CD4-positive, alpha-beta T cell treated with Interleukin-4 for 4 hours (primary cell): ENCODE measurements at places on chromosomes 5 and 9.

DNA sequence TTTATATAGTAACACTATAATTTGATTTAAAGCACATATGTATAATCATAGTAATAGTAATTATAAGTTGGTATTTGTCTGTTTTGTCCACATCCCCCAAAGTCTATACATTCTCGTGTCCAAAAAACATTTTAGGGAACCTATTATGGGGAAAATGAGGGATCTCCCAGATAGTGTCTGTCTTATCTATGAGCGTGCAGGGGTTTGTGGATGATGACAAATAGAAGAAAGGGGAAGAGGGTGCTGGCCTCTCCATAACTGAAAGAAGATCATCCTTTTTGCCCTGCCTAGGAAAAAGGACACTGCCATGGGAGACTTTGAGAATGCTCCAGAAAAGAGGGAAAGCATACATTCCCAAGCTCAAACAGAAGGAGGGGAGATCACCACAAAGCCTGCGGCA lies 45.3 kb downstream of the C5orf22 start:
- no peak for DNase-seq

DNA sequence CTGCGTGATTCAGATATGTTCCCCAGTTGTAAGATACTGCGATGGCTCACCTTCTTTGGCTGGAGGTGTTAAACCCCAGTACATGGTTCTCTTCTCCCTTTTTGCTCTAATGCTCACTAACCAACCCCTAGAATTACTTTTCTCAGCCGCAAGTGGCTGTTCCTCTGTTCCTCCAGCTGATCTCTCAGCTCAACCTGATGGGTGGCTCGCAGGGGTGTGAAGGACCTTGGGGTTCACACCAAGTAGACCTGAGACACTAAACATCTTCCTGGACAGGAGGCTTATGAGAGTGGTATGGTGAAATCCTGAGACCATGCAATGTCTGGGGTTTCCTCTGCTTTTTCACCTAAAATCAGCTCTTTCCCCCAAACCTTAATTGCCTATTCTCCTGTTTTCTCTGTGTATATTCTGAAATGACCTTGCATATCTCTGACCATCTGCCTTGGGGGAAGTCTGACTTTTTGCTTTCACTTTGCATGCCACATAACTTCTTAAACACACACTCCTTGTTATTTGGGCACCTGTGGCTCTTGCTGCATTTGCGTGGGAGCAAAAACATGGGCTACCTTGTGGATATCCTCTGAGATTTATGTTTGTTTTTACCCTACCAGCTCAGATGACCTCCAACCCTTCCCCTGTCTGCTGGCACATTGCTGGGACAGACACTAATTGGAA lies 15.9 kb upstream of the IFNA14 start:
- DNase-seq = no peak

- DNase-seq = no peak
These were observed 304.6 kb downstream of the ACTL7B start for GRCh38 chr9:108551030-108551841.

GRCh38 chr5:5363045-5363444 lies 59.4 kb upstream of the ICE1 start:
- no peak for DNase-seq

GRCh38 chr5:60522292-60522905 lies 177.6 kb downstream of the DEPDC1B start:
- no peak for DNase-seq

DNA sequence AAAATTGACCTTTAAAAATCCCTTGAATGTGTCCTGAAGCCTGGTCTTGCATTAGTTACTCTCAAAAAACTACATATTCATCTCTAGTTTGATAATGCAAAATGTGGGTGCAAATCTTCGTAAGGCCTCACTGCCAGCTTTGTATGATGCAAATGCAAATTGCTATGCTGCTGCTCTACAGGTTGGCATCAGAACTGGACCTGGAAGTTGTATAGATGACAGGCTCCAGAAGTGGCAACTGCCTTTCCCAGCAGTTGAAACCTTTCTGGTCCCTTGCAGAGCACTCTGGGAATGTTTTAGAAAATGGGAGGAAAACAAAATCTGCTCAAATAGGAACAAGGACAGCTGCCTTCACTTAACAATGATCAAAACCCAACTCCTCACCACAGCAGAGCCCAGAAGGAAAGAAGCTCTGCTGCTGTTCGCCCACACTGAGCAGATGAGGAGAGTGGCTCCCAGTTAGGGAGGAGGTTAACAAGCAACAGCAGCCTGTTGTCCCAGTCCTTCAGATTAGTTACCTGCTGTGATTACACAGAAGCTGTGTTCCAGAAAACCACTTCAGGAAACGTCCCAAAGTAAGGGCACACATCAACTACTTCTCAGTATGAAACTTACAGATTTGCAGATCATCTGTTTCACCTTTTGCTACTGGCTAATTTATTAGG lies 93.5 kb downstream of the PLPP1 start:
- no peak for DNase-seq

DNA sequence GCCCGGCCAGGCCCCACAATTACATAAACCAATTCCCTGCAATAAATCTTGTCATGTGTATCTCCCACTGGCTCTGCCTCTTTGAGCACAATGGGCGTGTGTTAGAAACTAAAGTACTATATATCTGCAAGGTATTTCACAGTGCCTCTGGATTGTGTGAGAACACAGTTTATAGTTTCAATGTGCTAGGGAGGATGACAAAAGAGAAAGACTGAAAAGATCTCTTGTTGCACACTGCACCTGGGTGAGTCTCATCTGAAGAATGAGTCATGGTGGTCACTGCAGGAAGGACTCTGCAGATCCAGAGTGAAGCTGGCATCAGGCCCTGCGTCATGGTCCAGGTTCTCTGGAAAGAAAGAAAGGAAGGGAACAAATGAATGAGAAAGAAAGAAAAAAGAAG lies 20.7 kb upstream of the CTSV start:
- no peak for DNase-seq

DNA sequence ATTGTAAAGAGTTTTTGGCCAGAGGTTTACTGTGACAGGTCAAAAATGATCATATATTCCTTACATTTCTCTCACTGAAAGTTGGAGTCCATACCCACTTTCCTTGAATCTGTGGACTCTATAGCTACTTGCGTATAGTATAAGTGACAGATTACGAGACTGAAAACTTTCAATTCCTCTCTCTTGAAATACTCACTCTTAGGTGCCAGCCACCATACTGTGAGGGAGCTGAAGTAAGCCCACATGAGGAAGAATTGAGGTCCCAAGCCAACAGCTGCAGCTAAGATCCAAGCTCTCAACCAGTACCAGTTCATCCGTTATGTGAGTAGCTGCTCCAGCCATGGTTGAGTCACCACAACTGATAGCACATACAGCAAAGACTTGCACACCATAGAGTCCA lies 128.1 kb upstream of the FAM174A start:
- no peak for DNase-seq

DNA sequence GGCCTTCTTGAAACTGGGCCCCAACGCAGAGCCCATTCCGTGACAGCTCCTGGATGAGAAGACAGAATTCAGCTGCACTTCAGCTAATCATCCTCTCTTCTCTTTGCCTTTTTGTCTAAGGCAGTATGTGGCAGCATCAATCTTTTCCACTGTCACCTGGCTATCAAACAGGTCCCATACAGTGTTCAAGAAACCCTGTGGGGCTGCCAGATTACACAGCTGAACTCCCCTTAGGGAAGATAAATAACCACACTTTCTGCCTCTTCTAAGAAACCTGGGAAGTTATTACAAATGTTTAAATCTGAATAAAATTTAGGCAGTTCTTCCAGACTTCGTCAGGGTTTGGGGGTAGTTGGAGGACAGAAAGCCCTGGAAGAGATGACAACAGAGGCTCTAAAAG lies 61.0 kb downstream of the SPEF2 start:
- DNase-seq = no peak

GRCh38 chr9:137270929-137271695 lies 6.4 kb upstream of the TOR4A start:
- no peak for DNase-seq

DNA sequence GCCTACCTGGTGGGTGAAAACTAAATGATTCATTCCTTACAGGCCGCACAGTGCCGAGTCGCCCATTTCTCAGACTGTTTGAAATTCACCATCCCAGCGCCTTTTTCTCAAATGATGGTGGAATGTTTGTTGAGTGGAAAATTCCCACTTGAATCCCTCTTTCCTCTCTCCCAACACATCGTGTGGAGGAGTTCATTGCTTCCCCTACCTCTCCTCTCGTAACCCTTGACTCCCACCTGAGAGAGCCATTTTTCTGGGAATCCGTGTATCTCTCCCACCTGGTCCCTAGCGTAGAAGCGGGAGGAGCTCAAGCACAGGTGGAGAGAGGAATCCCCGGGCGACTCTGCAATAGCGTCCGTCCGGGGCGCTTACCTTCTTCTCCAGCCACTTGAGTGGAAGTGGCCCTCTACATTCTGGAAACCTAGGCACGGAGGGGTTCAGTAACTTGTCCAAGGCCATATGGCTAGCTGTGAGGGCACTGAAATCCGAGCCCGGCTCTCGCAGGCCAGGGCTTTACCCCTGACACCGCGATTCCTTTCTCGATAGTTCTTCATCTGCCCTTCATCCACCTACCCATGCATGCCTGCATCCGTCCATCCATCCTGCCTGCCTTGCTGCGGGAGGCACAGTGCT lies 683 bp downstream of the OSMR start:
- DNase-seq = no peak

DNA sequence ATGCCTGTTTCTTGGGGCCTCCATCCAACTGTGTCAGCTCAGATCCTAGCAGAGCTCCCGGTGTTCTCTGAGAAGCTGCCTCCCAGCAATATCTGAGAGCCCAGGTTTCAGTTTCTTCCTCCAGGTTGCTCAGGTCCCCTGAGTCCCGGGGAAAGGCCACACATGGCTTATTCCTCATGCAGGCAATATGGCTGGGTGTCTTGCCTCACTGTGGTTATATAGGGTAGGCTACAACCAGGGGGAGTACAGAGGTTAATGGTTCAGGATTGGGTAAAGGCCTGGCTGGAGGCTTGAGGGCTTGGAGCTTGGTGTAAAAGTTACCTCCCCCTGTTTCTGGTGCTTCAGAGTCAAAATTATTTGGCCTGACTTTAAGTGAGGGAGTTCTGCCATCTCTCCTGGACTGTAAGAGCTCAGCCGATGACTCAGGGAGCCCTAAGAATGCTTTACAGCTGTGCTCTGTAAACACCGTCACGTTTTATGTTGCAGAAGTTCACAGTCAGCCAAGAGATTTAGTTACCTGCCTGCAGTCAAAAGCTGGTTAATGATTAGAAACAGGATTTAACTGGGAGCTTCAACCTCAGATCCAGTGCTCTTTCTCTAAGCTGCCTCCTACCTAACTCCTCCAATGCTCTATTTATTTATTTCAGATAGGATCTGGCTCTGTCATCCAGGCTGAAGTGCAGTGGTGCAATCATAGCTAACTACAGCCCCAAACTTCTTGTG lies 24.3 kb upstream of the UBAP2 start:
- DNase-seq = no peak

DNA sequence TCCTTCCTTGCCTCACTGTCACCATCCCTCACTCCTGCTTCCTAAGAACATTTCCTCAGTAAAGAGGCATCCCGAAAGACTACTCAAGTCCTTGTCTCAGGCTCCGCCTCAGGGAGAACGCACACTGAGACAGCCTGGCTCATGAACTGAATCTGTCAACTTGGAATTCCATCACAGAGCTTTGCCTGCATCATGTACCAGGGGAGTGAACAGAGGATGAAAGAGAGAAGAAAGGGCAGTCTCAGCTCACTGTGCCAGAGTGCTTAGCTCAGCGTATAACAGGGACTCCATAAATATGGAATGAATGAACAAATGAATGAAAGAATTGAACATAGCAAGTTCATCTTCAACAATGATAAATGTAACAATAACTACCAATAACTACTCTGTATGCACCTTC lies 68.7 kb upstream of the SLC1A3 start:
- no peak for DNase-seq

DNA sequence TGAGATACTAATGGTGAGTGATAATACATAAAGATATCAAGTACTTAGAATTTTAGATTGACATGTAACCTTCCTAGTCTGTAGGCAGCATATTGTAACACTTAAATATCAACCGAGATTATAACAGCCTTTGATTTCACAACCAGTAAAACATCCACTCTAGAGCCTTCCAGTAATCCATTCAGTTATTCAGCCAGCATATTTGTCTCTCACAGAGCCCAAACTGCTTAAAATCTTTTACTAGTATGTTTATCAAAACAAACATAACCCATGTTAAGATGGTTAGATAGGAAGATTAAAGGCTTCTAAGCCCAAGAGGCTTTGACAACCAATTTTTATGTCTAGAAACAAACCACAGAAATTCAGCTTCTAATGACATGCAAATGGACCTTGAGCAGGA lies 177.9 kb upstream of the FST start:
- no peak for DNase-seq
